T-helper 17 cell (primary cell): ENCODE measurements at places on chromosomes 1 and 21. TPM values are rescaled to one million over a fixed set of nuclear protein-coding genes. Genes with fewer than 3 reads are reported as not detected.
A peak's percentile ranks its signal among the peaks of the same experiment; 100 is the strongest.

HTR6 gene
- 0.17 TPM for total RNA-seq

C1orf116 gene
- 0.22 TPM for total RNA-seq

FAM163A gene
- total RNA-seq, result not detected

DNA sequence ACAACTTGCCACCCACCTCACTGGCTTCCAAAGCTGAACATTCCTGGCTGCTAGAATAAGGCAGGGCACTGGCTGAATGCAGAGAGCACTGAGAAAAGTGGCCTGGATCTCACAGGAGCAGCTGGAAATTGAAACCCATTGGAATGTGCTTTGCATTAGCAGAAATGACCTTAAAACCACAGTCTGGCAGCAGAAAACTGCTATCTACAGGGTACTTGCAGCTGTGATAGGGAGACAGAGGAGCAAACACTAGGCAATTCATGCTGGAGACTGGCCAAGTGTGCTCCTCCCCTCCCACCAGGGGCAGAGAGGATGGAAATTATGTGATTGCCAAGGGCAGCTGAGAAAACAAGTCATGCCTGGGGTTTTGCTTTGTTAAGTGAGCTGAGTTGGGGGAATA is 47.2 kb downstream of the HSD3B1 start:
- no peak overlapping the region for H3K27ac ChIP-seq
- no peak overlapping the region for H3K4me3 ChIP-seq
- H3K4me1 ChIP-seq, result peaks cover 2% of the 10 kb centered on the region
- H3K27me3 ChIP-seq, result peaks cover 12% of the 10 kb centered on the region
- no peak for DNase-seq
- H3K36me3 ChIP-seq, result no peaks in the 10 kb centered on the region

DNA sequence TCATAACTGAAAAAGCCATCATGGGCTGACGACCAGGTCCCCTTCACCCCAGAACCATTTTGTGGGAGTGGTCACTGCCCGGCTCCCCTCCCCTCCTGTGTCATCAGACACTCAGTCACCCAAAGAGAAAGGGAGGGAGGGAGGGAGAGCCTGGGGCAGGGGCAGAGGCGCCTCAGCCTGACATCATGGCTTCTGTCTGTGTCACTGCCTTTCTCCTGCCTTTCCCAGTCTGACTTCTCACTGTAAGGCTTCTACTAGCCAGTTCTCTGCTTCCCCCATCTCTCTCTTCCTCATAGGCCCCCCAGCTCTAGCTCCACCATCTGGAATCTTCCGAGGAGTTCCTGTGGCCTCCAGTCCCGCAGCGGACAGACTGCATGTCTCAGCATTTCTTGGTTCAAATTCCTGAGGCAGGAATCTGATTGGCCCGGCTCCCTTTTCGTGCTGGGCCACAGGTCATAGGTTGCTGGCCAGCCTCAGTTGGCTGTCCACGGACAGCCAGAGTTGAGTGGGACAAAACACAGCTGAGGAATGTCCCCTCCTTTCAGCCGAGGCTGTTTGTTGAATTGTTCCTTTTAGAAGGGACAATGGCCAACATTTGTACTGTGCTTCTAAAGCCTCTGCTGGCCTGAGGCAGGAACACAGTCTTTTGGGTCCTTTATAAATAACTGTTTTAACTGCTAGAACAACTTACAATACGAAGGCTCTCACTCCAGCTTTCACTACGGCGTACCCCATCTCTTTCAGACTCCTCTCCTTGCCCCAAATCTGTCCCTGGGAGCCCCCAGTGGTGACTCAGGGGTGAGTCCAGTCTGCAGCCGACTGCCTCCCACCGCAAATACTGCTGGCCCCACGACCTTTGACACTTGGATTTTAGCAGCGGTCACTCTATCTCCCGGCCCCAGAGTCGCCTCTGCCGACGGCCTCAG is 18.7 kb upstream of the KANK4 start:
- H3K27me3 ChIP-seq, result peaks cover 13% of the 10 kb centered on the region
- DNase-seq, result no peak
- no peaks in the 10 kb centered on the region for H3K36me3 ChIP-seq
- H3K27ac ChIP-seq, result peak overlapping the region; percentile 83
